NCI-H1092 treated with DMSO at 0.1 percent for 48 hours (cell line): ENCODE measurements at places on chromosomes 4 and X.

- DNase-seq = no peak
Measured at GRCh38 chr4:55318175-55319129, 27.6 kb upstream of the SRD5A3 start.

- no peak for DNase-seq
Measured at GRCh38 chrX:150696331-150696730, 3.1 kb downstream of the MTMR1 start.

DNA sequence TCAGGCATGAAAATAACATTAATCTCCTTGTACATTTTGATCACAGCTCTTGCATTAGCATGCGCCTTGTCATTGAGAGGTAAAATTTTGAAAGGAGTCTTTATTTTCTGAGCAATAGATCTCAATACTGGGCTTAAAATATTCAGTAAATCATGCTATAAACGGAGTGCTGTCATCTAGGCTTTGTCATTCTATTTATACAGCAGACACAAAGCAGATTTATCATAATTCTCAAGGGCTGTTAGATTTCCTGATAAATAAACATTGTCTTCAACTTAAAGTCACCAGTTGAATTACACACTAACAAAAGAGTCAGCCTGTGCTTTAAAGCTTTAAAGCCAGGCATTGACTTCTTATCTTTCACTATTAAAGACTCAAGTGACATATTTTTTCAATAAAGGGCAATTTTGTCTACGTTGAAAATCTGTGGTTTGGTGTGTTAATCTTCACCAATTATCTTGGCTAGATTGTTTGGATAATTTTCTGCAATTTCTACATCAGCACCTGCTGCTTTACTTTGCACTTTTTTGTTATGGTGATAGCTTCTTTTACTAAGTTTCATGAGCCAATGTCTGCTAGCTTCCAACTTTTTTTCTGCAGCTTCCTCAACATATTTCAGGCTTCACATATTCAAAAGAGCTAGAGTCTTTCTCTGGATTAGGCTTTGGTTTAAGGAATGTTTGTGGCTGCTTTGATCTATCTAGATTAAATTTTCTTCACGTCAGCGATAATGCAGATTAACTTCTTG, 27.9 kb upstream of the UGT2B4 start:
- no peak for DNase-seq

DNA sequence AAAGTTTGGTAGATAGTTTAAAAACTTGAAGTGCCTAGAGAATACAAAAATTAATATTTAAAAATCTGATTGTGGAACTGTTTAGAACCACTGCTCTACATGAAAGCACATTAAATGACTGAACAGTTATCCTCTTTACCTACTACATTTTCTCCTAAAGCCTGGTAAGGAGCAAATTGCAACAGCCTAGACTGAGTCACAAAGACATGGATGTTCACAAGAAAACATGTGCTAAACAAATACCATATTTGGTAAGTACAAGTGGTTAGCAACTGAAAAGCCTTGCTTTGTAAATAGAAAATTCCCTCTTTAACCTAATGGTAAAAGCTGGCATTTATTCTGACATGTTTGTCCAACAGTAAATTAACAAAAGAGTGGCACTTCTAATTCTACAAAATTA, 203.1 kb downstream of the FBXO8 start:
- DNase-seq = no peak

DNA sequence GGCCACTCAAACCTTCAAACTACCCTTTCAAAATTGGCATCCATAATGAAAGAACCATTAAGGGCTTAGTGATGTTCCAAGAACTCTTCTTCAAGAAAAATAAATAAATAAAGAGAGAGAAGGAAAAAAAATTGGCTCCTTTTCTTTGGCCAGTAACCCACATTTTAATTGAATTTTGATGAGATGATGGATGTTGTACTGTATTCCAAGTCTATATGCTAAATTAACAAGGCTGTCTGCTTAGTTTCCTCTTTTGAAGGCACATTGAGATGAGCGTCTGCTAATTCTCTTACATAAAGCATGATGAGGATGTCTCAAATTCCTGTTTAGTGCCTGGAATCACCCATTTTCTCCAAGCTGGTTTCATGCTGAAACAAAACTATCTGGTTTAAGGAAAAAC, 33.4 kb downstream of the PHOX2B start:
- no peak for DNase-seq

DNA sequence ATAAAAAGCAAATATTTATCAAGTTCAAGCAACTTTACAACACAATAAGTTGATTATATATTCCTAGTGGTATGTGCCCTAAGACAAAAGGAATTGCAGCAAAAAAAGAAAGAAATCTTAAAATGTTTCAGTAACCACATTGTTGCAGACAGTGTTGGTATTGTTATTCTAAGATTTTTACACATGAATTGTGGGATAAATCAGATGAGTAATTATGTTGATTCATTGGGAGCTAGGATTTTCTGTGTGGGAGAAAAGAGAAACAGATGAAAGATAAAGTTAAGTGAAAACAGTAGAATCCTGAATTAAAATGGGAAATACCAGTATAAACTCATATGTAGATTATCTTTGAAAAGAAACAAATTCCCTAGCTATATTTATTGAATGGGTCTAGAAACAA, 362.4 kb downstream of the PPP3CA start:
- no peak for DNase-seq
